ENCODE measurements at places on chromosomes 2 and 18.

GRCh38 chr2:151037434-151037833, 224.2 kb downstream of the RBM43 start:
- DNase-seq = no peak

DNA sequence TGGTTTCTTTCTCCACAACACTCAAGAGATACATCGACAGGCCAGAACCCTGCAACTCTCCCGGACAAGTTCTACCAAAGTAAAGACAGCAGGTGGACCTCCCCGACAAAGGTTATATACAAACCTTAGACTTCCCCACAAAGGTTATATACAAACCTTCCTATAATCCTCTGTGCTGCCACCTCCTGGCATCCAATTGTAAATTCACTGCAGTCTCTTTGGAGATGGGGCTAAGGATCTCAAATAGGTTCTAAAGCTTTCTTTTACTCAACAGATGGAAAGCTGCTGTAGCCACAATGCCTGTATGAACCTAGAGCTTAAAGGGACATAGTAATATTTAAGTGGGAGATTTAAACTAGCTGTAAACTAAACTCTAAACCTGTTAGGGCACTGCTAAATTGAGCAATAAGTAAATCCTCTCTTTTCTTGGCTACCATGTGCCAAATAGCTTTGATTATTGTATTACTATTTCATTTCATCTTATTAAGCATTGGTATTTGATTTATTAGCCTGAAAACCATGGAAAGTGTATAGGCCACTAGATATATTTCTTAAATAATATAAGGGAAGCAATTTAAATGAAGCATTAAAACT, 9.8 kb upstream of the MREG start:
- peak; percentile 43 for DNase-seq

GRCh38 chr2:19859565-19859964, 42.2 kb downstream of the TTC32 start:
- no peak for DNase-seq

GRCh38 chr2:202091476-202091875, 18.4 kb downstream of the KIAA2012 start:
- DNase-seq = no peak

GRCh38 chr2:147628971-147629421, 215.8 kb upstream of the ACVR2A start:
- no peak for DNase-seq

- no peak for DNase-seq
Measured at GRCh38 chr18:31648966-31649429, 35.4 kb downstream of the B4GALT6 start.

- no peak for DNase-seq
Measured at GRCh38 chr2:226466589-226466988, 333.0 kb downstream of the IRS1 start.

GRCh38 chr2:127394492-127394891, 6.7 kb upstream of the MAP3K2 start:
- DNase-seq = no peak

DNA sequence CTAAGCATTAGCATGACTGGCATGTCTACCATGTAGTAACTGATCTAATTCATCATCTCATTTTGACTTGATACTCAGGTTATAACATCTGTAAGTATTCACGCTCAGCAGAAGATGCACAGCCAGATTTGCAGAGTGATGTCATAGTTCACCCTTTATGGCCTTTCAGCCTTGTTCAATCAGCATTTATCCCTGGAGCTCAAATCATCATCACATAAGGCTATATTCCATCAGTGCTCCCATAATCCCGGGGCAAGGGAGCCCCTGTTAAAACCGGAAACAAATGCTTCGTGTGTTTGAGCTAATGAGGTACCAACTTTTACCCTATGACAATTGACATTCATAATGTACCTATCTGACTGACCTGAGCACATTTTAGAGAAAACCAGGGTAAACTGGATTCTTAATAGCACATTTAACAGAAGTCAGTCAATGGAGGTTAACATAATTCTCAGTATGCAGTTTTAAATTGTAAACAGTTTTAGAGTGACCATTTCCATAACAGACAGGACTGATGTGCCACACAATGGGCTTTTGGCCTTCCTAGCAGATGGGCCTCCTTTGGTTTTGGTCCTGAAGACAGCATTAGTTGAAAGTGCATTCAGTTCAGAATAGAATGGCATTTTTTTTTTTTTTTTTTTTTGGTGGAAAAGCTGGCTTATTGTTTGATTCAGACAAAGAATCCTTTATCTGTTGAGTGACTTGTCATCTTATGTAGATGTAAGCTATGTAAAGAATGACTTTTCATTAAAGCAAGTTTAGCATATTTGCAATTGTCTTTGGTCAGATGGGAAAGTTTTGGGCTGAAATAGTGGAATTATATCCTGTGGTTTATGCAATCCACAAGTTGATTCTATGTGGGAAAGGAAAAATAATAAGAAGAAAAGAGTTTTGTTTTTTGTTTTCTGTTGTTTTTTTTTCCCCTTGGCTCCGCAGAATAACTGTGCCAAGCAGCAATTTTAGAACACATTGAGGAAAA, 866.0 kb upstream of the ACVR2A start:
- DNase-seq = no peak

DNA sequence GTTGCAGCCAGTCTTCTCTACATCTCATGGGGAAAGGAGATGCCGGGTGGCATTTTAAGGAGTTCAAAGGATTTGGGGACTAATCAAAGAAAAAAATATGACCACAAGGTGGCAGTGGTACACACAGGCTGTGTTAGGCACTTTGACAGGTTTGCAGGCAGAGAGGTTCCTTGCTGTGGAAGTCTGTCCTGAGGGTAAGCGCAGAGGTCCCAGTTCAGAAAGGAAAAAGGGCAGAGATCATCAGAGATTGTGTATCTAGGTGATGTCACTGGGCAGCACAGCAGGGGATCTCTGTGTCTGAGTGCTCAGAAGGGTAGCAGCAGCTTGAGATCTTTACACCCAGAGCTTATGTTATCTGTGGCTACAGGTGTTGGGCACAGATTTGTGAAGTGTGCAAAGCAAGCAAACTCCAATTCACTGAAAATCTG, 231.4 kb downstream of the LRRTM1 start:
- DNase-seq = peak; percentile 22

DNA sequence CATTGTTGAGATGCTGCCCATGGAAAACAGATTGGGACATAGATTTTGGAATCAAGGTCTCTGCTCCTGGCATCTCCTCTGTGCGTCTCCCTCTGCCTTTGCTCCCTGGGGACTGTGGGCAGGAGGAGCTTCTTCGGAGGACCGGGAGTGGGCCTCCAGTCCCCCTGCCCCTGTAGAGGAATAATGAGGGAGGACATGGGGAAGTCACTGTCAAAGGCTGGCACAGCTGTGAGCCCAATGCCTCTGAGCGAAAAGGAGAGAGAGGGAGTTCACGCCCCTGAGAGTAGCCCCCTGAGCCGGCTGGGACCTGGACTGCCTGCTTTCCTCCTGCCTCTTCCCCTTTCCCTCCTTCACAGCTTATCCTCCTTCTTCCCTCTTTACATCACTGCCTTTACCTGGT, 195.0 kb downstream of the LOXHD1 start:
- no peak for DNase-seq

DNA sequence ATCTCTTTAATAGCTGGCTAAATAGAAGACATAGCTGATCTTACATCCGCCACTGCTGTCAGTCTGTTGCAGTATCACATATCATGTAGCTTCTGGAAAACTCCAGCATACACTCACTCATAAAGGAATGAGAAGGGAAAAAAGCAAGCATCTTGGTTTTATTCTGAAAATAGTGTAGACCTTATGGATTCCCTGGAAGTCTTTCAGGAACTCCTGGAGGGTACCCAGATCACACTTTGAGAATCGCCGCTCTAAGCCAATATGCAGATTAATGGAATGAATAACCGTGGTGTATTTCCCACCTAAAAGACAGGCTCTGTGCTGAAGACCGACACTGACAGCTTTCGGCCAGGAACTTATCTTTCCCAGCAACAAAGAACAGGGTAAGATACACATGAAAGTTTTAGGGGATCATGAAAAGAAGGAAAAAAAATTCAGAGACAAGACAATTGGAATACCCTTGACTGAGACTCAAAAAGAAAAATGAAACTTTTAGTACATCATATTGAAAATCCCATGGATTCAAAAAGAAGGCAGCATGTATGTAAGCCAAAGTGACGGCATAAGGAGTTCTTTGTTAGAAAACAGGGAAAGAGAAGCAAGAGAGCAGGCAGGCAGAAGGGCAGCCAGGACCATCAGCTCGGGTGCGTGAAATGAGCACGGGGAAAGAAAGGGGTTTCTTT, 56.4 kb upstream of the SEC11C start:
- DNase-seq = no peak

DNA sequence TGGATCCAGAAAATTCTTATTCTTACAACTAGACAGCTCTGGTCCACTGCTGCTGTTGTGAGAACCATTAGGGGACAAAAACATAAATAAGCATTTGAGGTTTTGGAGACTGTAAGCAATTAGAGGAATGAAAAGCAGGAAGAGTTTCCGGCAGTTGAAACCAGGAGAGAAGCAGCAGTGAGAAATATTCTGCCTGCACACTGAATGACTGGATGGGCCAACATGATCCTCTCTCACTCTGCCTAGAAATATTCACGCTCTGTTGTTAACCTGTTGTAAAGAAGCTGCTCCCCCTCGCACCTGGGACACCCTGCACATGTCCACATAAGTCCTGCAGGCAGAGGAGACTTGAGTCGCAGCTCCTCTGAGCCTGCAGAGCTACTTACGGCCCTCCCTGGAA, 60.4 kb upstream of the RNF152 start:
- no peak for DNase-seq

GRCh38 chr2:229539628-229540027, 174.7 kb downstream of the DNER start:
- DNase-seq = no peak

DNA sequence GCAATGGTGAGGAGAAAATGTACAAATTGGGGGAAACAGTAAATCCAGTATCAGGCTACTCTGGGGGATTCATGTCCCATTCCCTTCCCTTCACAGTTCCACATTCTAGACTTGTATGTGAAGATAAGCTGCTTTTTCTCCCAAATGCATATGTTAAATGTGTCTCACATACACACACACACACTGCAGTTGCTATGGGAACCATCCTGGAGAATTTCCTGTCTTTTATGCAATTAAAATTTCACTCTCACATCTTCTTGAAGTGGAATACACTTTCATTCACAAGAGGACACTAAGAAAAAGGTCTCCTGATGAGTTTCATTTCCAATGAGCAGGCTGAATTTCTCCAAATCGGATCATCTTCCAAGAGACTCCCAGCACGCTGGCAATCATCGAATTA, 366.0 kb downstream of the LRATD1 start:
- no peak for DNase-seq

GRCh38 chr2:26970928-26971627, 641 bp downstream of the MAPRE3 start:
- DNase-seq = no peak

DNA sequence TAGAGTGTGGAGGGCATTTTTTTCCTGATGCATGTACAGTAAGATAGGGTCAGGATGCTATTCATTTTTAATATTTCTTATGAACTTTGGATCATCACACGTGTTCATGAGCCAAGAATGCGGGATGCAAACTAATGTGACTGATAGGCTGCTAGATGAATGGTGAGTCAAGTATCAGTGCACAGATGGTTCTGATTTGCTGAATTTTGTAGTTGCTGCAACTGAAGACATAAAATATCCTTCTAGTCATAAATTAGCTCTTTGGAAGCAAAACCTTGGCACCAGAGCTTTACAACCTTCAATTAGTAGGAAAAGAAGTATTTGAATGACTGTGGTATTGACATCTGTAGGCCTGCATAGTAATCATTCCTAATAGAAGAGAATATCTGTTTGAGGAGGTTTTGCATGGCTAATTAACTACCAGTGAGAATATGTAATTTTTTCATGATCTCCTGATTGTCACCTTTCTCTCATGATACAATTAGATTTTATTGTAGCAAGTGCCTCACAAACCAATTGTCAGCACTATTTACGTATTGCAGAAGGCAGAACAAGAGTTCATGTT, 94.0 kb downstream of the VRK2 start:
- DNase-seq = no peak

- DNase-seq = no peak
Measured at GRCh38 chr2:190418727-190419126, 10.6 kb downstream of the MFSD6 start.

DNA sequence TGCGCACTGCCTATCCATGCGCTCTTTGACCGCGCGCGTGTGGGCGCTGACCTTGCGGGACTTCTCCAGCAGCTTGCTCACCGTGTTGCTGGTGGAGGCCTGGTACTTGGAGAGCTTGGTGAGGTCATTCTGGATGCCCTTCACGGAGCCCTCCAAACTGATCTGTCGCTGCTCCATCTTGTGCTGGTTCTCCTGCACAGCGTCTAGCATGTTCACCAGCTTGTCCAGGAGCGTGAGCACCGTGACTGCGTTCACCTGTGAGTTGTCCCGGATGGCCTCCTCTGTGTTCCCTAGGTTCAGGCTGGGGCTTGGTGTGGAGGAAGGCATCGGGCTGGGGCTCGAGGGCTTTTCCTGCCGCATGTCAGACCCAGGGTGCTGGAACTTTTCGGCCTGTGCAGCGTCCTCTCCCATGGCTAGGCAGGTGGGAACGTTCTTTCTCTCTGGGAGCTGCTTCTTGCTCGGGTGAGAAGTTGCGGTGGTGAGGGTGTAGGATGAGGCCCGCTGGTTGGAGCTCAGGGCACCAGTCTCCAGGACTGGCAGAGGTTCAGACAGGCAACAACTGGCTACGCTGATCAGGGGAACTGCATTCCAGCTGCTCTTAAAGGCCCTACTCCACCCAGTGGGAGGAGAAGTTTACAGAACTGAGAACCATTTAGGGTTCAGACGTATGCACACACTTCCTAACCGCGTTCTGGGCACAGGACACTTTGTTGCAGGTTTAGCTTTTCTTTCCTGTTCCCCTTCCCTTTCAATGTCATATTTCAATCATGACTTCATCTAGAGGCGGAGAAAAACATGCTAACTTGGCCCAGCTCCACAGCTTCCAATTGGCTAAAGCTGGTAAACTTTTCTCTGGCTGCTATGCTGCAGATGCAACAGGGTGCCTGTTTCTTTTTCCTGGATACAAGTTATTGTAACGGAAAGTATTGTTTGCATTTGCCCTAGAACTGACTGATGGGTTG, at the start of gene CAVIN2:
Gene CAVIN2 (minus strand): TSS at position 574 of the 962 bp plus-strand sequence. CDS start 163 bp downstream, at position 411.
- DNase-seq = no peak

GRCh38 chr2:146323564-146323963, 1521.3 kb upstream of the ACVR2A start:
- no peak for DNase-seq

DNA sequence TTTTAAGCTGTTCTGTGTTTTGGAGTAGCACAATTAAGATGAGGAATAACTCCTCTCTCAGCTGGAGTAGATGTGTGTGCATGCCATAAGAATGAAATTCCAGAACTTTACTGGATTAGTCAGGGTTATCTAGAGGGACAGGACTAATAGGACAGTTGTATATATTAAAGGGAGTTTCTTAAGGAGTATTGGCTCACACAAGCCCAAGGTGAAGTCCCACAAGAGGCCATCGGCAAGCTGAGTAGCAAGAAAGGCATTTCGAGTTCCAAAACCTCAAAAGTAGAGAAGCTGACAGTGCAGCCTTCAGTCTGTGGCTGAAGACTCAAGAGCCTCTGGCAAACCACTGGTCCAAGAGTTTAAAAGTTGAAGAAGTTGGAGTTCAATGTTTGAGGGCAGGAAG, 113.7 kb downstream of the RIT2 start:
- no peak for DNase-seq

- no peak for DNase-seq
Measured at GRCh38 chr2:238013806-238014205, 47.0 kb downstream of the UBE2F start.

Measured in DMS153 (cell line).